ENCODE measurements at places on chromosomes 2 and 18.
A peak's percentile ranks its signal among the peaks of the same experiment; 100 is the strongest.

- DNase-seq: peak; percentile 26
These were observed 23.4 kb upstream of the TANK start for GRCh38 chr2:161136696-161137324.

DNA sequence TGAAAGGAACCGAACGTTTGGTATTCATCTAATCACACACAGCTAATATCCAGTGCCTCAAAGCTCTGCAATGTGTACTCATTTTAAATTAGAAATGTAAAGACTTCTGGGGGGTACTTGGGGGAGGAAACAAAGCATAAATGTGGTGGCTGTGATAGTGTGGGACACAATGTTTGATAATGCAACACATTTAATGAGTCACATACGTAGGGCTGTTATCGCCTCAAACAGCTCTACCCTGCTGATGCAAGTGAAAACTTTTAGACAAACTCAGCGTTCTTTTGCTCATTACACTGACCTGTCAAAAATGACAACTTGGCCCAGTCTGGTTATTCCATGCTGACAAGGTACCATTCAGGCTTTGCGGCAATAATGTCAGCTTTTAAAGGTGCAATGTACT is 1227.1 kb upstream of the CELF4 start:
- DNase-seq: no peak

DNA sequence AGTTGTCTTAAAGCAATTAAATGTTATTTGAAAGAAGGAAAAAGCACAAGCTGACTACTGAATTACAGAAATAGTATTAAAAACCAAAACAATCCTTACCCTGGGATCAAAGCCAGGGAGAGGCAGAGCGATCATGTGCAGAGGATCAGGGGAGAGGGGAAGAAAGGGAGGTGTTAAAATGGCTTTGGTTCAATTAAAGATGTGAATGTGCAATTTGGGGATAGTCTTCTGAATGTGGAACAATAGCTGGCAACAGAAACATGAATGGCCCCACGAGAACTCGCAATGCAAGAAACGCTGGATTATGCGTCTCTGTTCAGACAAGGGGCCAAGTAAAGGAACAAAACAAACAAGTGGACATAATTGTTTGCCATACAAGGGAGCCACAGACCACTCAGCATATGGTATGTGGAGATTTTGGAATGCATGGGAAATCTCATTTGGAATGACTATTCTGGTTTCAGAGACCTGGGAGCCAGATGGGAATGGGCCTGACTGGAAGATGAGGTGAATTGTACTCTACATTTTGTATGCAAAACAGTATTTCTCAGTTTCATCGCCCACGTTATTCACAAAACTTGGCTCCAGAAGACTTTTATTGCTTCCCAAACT is 155.4 kb downstream of the SLC4A3 start:
- no peak for DNase-seq

DNA sequence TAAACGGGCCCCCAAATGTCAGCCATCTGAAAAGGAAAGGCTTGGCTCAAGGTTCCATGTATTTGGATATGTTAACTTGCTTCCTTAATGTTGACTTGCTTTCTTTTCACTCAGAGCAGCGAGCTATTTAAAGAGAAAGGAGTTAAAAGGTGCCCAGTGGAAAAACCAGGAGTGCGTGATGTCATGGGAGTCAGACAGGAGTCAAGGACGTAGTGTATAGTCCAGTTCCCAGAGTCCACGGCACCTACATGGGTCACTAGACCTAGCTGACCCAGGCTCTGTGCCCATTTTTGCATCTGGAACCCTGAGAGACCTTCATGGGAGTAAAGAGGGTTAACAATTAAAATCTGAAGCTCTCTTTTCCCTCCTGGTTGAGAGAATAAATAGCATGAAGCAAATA is 19.8 kb downstream of the SLC3A1 start:
- no peak for DNase-seq

GRCh38 chr18:23634692-23635091 is 28.0 kb downstream of the ANKRD29 start:
- DNase-seq: no peak

GRCh38 chr2:68463287-68463877 is 3.7 kb downstream of the FBXO48 start:
- no peak for DNase-seq

DNA sequence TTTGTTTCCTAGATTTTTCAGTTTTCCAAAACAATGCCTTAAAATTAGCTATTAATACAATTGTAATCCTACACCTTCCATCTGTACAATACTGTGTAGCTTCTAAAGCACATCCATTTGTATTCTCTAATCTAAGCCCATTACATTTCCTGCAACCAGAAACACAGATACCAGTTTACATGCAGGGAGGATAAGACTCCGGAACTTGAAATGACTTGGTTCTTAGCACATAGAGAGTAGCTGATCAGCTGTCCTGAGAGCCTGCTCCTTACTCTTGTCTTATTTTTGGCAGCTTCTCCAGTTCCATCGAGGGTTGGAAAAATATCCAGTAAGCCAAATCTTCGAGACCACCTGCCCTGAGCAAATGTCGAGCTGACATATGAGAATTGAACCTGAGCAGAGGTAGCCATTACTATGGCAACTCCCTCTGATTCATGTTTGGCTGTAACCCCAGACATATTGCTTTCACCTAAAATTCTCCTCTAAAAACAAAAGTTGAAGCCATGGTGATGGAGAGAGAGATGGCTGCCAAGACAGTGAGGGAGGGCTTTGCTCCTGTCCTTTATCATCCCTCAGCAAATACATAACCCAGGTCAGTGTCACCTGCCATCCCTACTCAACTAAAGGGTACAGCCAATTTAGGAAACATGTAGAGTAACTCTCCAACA is 542.8 kb downstream of the IRS1 start:
- DNase-seq: no peak

GRCh38 chr2:105746177-105747080 is 1.7 kb downstream of the NCK2 start:
- DNase-seq: peak; percentile 91

GRCh38 chr18:33647365-33647764 is 69.3 kb downstream of the ASXL3 start:
- DNase-seq: no peak

DNA sequence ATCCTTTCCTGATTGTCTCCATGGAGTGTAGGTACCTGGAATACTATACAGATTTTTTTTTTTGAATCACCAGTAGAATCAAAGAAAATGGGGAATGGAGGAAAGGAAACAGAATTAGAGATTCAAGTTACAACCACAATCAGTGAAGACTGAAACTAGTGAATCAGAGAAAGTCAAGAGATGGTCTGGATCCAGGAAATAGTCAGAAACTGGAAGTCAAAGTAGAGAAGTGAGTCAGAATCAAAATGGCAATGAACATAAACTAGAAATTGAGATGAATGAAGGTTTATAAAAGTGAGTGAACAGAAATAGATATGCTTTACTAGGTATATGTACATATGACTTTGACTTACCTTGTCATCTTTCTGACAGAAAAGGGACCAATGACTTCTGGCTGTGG is 579.0 kb downstream of the PLCL1 start:
- no peak for DNase-seq

DNA sequence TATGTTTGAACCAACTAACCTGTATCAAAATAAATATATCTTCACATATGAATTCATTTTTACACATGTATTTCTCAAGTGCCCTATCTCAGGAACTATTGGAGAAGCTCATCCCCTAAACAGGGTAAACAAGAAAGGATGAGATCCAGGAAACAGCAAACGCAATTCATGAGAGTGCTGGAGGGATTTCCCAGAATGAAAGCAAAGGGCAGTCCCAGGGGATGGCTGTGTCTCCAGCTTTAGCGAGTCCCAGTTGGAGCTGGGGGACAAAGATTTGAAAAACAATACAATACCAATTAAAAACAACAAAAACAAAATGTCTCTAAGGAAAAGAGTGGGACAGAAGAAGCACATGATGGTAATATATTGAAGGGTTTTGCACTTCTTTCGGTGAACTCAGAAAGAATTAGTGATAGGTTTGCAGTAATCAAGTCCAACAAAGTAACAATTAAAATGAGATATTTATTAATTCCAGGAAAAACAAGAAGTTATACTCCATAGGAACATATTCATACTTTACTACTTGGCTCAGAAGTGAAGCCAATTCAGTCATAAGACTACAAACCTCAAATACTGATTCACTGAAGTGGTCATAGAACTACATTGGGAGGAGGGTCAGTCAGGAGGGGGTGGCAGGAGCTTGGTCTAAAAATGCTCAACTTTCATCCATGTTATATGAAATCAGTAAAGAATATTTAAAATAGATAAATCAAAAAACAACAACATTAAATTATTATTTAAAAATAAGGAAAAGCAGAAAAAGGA is 73.1 kb upstream of the PDE1A start:
- DNase-seq: no peak

DNA sequence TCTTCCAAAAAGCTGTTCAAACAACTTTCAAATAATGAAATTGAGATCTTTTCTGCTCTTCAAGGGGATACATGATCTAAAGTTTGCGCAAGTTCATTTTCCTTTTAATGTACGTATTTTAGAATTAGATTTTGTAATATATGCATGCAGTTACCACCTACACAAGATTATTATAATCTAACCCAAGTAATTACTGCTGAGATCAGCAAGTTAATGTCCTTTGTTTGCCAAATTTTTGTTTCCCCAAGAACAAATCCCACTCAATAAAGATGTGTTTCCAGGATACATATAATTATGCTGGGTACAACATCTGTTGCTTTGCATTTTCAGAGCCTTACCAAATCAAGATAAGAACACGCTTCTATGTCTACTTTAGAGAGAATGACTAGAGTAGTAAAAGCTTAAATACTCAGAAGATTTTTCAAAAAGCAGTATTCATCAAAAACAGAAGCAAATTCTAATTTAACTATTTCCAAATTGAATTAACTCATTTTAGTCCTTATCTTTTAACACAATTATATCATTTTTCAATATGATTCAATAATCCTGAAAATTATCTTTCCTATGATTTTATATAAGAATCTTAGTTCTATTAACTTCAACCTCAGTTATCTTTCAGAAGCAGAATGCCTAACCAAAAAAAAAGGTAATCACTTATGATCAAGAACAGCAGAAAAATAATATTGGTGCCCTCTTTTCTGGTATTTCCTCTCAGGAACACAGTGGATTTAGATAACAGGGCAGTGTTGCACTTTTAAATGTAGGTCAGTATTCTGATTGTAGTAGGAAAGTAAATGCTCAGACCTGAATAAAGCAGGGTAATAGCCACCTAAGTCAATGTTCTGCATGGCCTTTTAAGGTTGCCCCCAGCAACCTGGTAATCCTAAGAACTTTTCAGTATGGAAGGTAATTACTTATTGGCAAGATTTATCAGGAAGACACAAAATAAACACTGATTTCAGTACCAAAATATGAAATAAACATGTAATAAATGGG is 28.0 kb downstream of the CERKL start:
- no peak for DNase-seq

GRCh38 chr2:231191896-231192872 is 6.2 kb upstream of the ARMC9 start:
- DNase-seq: no peak

DNA sequence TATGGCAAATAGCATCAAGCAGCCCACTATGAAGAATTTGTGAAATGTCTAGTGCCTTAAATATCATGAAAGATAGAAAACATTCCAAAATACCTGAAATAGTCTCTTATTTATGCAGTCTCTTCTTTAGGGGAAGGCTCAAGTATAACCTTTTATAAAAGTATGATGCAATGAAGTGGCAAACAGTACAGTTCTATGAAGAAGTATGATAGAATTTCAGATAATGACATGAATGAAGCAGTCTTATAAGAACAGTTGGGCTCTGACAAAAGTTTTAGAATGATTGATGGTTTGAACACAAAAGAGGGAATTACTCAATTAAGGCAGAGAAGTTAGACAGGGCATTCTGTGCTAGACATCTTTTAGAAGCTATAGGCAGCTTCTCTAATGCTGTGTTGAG is 1791.8 kb upstream of the PIK3C3 start:
- no peak for DNase-seq

DNA sequence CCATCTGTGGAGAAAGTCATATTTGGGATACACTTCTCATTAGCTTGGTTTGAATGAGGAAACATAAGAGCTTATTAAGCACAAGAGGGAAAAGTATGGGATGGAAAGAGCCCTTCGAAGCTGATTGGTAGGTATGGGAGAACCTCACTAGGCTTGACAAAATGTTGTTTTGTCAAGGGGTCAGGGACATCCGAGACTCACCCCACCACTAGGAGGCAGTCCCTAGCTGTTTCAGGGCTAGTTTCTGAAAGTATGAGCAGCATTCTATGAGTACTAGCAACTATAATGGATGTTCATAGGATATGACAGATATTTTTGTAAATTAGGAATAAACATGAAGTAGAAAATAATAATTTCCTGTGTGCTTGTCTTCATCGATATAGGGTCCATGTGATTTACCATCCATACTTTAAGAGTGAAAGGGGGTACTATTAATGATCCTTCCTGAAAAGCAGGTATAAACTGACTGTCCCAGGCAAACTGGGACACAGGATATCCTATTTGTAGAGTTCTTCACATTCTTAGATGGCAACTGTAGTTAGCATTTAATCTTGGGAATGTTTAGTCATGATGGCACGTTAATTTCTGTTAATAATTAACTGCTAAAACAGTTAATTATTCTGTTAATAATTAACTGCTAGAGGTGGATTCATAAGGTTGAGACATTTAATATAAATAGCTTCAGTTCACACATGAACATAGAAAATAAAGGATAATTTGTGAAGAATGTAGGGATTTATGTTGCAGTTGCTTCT is 28.4 kb downstream of the OTX1 start:
- DNase-seq: no peak
